Glutamatergic neuron (in vitro differentiated cells): ENCODE measurements at places on chromosomes 1 and 21. TPM values are rescaled to one million over a fixed set of nuclear protein-coding genes. Genes with fewer than 3 reads are reported as not detected.

RSPO1 gene
- total RNA-seq, result not detected

GRCh38 chr1:212692774-212693644, 6.6 kb downstream of the BATF3 start:
- DNase-seq, result no peak

KCNK2 gene
- total RNA-seq, result not detected

DNA sequence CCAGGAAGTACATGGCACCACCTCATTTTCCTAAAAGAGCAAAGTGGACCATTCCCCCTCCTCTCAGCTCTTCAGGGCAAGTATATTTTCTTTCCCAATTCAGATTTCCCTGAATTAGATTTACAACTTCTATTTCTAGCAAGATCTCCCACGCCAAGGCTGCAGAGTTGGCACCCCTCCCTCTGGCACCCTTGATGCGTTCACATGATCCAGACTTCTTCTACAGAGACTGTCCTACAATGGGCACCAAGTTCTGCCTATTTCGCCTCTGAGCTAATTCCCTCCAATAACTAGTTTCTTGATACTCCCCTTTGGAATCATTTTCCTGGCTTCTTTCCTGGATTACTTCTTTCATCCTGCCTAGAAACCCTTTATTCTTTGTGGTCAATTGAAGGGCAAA, 122.0 kb downstream of the CDC7 start:
- DNase-seq, result no peak

DNA sequence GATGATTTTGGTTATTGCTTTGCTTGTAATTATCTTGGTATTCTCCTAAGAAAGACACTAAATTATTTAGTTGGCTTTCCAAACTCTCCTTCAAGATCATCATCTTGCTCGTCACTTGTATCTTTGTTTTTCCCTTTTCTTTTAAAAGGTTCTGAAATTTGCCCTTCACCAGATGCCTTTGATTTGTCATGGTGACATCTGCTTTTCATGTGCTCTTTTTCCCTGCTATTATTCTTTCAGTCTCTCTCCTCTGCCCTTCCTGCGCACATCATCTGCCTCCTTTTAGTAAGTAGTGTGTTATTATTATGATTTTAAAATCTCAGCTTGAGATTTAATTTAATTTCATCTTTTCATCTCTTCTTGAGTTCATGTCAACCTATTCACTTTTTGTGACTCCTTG, 92.1 kb downstream of the BACH1 start:
- no peak for DNase-seq

- no peak for DNase-seq
Measured at GRCh38 chr1:230317823-230318819, 108.0 kb downstream of the PGBD5 start.
